ENCODE measurements at places on chromosomes 6 and 20. TPM values are rescaled to one million over a fixed set of nuclear protein-coding genes. Genes with fewer than 3 reads are reported as not detected.

TRAPPC3L gene
- total RNA-seq: not detected

TCP11 gene
- total RNA-seq: not detected

DNA sequence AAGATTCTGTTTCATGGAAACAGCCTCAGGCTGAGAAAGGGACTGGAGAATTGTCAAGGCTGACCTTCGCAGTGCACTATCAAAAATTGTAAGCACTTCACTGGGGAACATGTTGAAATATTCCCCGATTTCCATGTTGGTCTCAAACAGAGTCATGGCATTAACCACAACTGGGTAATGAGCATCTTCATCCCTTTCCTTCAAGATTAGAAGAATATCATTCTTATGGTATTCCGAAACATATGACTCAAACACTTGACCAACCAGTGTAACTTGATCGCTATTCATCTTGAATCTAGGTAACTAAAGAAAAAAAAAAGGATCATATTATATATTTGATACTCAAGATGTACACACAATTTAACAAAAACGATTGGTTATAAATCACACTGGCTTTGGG lies 3.5 kb downstream of the MCM9 start:
- DNase-seq: no peak
- H3K27me3 ChIP-seq: no peaks in the 10 kb centered on the region
- peaks cover 40% of the 10 kb centered on the region for H3K36me3 ChIP-seq

ZNF512B gene
- 27.0 TPM for total RNA-seq

DEFB126 gene
- not detected for total RNA-seq

DOK5 gene
- total RNA-seq: 4.7 TPM

- H3K36me3 ChIP-seq: no peaks in the 10 kb centered on the region
- DNase-seq: no peak
- H3K4me3 ChIP-seq: no peak overlapping the region
- H3K27me3 ChIP-seq: no peaks in the 10 kb centered on the region
Observed at GRCh38 chr20:53130795-53131194, 158.6 kb downstream of the TSHZ2 start.

GRCh38 chr6:43311666-43312065 lies 3.0 kb upstream of the CRIP3 start:
- peaks cover 30% of the 10 kb centered on the region for H3K27me3 ChIP-seq
- H3K4me3 ChIP-seq: no peak overlapping the region
- H3K4me1 ChIP-seq: peaks cover 13% of the 10 kb centered on the region
- no peak overlapping the region for H3K27ac ChIP-seq
- H3K36me3 ChIP-seq: no peaks in the 10 kb centered on the region

- no peak for DNase-seq
- no peaks in the 10 kb centered on the region for H3K4me1 ChIP-seq
Observed at GRCh38 chr20:52224920-52225319, 33.3 kb upstream of the ZFP64 start.

DNA sequence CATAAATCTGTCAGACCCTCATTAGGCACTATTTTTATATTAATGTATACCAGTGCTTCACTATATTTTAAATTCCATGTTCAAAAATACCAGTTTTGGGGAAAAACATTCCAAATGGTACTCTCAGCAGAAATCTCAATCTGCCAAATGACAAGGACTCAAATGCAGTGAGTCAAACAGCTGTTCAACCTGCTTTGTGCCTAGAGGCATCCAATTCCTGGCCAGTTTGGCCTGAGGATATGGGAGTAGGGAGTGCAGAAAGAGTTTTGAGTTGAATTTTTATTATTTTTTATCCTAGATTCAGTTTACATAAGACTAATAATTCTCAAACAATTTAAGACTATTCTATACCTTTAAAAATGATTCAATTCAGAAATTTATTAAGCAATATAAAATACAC lies 216.8 kb downstream of the LAMA2 start:
- DNase-seq: no peak
- H3K27ac ChIP-seq: no peak overlapping the region
- H3K36me3 ChIP-seq: no peaks in the 10 kb centered on the region
- H3K4me3 ChIP-seq: no peak overlapping the region

CDH22 gene
- not detected for total RNA-seq

VGLL2 gene
- total RNA-seq: not detected

HLA-G gene
- total RNA-seq: 1.1 TPM

KCNB1 gene
- total RNA-seq: not detected

- H3K4me1 ChIP-seq: peaks cover 3% of the 10 kb centered on the region
- DNase-seq: peak; percentile 31
- H3K4me3 ChIP-seq: peak overlapping the region; percentile 74
- H3K27me3 ChIP-seq: peaks cover 31% of the 10 kb centered on the region
Observed at GRCh38 chr6:35497571-35498421, 917 bp upstream of the TEAD3 start.

DNA sequence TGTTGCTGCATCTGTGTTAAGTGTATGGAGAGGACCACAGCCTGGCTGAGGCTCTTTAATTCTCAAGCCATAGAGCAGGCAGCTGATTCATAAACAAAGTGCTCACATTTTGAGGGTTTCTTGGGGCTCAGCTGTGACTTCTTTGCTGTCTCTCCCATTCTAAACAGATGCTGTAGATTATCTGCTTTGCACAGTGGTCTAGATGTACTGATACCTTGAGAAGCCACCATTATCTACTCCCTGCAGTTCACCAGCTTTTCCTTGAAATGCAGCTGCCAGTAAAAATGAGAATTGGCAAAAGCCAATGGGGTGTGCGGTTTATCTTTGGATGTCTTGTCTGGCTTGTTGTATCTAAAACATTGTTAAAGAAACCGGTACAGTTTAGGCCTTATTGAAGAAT lies 5.2 kb upstream of the CNR1 start:
- no peaks in the 10 kb centered on the region for H3K36me3 ChIP-seq
- no peak overlapping the region for H3K27ac ChIP-seq
- no peak for DNase-seq
- peaks cover 2% of the 10 kb centered on the region for H3K4me1 ChIP-seq

GRCh38 chr6:136593748-136594490 lies 43.7 kb upstream of the MAP7 start:
- H3K36me3 ChIP-seq: peaks cover 60% of the 10 kb centered on the region
- peak overlapping the region; percentile 95 for H3K27ac ChIP-seq
- peak; percentile 41 for DNase-seq
- no peaks in the 10 kb centered on the region for H3K27me3 ChIP-seq
- peak overlapping the region; percentile 54 for H3K4me3 ChIP-seq

RIMS4 gene
- not detected for total RNA-seq

GRCh38 chr6:37260040-37260439 lies 2.1 kb upstream of the TMEM217 start:
- peak overlapping the region; percentile 98 for H3K27ac ChIP-seq
- H3K4me3 ChIP-seq: peak overlapping the region; percentile 74
- peaks cover 53% of the 10 kb centered on the region for H3K4me1 ChIP-seq
- no peaks in the 10 kb centered on the region for H3K27me3 ChIP-seq

SLC17A9 gene
- total RNA-seq: 21.4 TPM

DNA sequence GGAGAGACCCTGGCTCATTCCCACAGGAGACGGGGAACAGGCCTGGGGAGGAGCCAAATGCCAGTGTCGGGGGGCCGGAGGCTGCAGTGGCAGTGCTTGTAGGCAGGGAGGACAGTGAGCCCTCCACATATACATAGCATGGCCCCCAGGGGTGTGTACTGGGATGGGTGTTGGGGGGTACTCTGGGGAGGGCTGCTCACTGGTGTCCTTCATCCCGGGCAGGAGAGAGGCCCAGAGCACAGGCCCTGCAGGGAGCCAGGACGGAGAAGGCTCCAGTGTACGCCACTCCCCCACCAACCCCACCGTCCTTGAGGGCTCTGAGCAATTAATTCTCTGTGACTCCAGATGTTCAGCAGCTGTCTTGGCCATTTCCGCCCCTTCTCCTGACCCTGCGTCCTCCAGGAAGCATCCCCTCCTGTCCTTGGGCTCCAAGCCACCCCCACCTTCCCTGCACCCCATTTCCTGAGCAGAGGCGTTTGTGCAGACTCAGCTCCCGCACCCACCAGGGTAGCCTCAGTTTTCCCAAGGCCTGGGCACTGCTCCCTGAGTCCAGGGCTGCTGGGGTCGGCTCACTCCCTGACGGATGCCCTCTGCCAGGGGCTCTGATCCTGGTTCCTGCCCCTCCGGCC lies 3.4 kb upstream of the ABHD16B start:
- no peak overlapping the region for H3K4me3 ChIP-seq
- H3K36me3 ChIP-seq: peaks cover 7% of the 10 kb centered on the region
- no peak for DNase-seq
- peaks cover 5% of the 10 kb centered on the region for H3K4me1 ChIP-seq
- H3K27ac ChIP-seq: no peak overlapping the region

DNA sequence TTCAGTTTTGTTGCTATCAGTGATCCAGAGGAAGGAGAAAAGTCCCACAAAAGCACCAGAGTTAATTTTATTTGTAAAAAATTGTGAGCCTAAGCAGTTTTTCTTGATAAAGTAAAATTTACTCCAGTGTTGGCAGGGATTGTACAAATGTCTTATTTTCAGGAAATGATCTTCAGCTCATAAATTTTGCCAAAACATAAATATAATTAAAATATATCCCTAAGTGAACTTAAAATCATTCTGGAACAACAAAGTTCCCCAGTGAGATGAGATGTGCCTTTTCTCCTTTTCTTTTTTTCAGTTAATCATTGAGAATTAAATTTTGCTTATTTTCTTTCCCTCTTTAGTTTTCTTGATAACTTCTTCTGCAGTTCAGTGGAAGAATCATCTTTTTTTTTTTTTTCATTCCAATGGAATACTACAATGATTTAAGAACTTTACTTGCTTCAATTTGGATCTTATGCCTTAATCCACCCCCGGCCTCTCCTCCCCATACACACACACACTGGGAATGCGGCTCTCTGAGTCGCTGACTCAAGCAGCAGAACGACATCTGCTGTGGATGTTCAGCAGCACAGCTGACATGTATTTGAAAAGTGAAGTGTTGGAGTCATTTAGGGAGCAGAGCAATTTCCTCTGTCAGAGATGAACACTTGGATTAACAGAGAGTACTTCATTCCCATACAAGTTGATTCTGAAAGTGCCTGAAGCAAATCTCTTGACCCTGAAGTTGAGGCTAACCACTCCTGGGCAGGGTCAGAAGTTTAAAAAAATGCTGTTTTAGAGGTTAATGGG lies 27.7 kb upstream of the LAMA4 start:
- H3K36me3 ChIP-seq: no peaks in the 10 kb centered on the region
- H3K27me3 ChIP-seq: peaks cover 77% of the 10 kb centered on the region
- H3K4me1 ChIP-seq: peaks cover 18% of the 10 kb centered on the region
- no peak overlapping the region for H3K4me3 ChIP-seq

DNA sequence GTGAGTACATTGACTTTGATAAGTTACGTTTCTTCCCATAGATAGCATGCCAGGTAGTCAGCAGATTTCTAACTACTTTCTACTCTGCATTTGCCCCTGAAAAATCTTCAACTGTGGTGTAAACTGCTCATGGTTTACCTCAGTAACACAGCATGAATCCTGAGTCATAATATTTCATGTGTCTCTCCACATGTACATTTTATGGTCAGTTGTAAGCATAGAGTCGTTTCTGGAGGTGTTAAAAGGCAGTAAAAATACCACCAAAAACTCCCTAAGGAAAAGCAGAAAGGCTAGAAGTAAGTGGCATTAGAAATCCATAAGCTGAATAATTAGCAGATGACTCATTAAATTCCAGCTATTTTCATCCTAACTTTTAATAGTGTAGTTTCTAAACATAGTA lies 4.1 kb upstream of the GPR63 start:
- no peak overlapping the region for H3K27ac ChIP-seq
- H3K4me1 ChIP-seq: peaks cover 10% of the 10 kb centered on the region
- H3K4me3 ChIP-seq: no peak overlapping the region
- DNase-seq: no peak
- H3K27me3 ChIP-seq: peaks cover 32% of the 10 kb centered on the region

DNA sequence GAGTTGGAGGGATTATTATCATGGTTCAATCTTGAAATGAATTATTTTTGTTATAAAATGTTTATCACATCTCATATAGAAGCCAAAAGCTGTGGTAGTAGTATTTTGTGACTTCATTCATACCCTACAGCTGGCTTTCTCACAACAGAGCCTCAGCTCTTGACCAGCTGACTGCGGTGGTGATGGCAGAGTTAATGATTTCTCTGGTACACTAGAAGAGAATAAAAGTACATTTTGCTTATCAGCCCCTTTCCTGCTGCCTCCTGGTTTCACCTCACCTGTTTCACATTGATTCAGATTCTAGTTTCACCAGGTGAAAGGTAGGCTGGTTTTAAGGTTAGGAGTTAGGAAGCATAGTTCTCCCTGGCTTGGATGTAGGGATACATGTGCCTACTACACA lies 55.7 kb downstream of the AFG1L start:
- H3K27me3 ChIP-seq: no peaks in the 10 kb centered on the region
- no peak for DNase-seq
- H3K36me3 ChIP-seq: peaks cover 17% of the 10 kb centered on the region

- H3K27ac ChIP-seq: no peak overlapping the region
- no peaks in the 10 kb centered on the region for H3K36me3 ChIP-seq
- no peak for DNase-seq
- peaks cover 53% of the 10 kb centered on the region for H3K4me1 ChIP-seq
Observed at GRCh38 chr20:50389438-50389807, 120.8 kb upstream of the PTPN1 start.

ADRM1 gene
- 171 TPM for total RNA-seq

GRCh38 chr6:3731700-3732099 lies 19.8 kb downstream of the PXDC1 start:
- peaks cover 7% of the 10 kb centered on the region for H3K27me3 ChIP-seq
- H3K4me1 ChIP-seq: peaks cover 3% of the 10 kb centered on the region
- H3K36me3 ChIP-seq: no peaks in the 10 kb centered on the region
- no peak overlapping the region for H3K4me3 ChIP-seq
- DNase-seq: no peak
- H3K27ac ChIP-seq: no peak overlapping the region

DNA sequence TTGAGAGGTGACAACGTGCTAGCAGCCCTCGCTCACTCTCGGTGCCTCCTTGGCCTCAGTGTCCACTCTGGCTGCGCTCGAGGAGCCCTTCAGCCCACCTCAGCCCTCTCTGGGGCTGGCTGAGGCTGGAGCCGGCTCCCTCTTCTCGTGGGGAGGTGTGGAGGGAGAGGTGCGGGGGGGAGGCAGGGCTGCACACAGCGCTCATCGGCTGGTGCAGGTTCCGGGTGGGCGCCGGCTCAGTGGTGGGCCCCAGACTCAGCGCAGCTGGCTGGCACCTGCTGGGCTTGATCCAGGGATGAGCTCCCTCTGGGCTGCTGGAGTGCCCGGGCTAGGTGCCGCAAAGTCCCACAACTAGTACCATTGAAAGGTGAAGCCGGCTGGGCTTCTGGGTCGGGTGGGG lies 957.8 kb upstream of the GJE1 start:
- no peaks in the 10 kb centered on the region for H3K4me1 ChIP-seq
- H3K4me3 ChIP-seq: no peak overlapping the region
- no peaks in the 10 kb centered on the region for H3K36me3 ChIP-seq
- H3K27me3 ChIP-seq: no peaks in the 10 kb centered on the region

- no peaks in the 10 kb centered on the region for H3K4me1 ChIP-seq
- no peak for DNase-seq
- no peak overlapping the region for H3K27ac ChIP-seq
Observed at GRCh38 chr6:106473812-106474211, 113.3 kb downstream of the CRYBG1 start.

RRAGD gene
- total RNA-seq: 6.3 TPM

Measured in activated T-helper 2 cell treated with anti-CD3 and anti-CD28 coated beads, Interferon-gamma antibody, Interleukin-2, Interleukin-4, amounts not matched to agents 10 μg/mL and 5 μg/mL and 100 μg/mL, durations not matched to agents 14 hours and 24 hours and 36 hours (primary cell).